ENCODE measurements at places on chromosomes 6 and 20.
A peak's percentile ranks its signal among the peaks of the same experiment; 100 is the strongest.

DNA sequence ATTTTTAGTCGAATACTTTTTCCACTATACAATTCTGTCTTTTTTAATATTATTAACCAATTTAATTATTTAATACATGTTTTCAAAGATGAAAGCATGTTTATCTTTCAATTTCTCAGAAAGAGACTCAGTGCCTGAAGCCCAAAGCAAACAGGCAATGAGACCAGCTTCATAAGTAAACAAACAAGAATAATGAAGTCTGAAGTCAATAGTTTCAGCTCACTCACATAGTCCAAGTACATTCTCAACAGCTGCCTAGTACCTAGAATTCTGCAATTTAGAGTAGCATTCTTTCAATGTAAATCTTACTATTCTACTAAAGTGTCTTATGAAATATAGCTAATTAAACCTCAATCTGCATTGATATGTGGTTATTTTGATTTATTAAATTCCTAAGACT is 626.5 kb upstream of the NRSN1 start:
- DNase-seq = no peak

DNA sequence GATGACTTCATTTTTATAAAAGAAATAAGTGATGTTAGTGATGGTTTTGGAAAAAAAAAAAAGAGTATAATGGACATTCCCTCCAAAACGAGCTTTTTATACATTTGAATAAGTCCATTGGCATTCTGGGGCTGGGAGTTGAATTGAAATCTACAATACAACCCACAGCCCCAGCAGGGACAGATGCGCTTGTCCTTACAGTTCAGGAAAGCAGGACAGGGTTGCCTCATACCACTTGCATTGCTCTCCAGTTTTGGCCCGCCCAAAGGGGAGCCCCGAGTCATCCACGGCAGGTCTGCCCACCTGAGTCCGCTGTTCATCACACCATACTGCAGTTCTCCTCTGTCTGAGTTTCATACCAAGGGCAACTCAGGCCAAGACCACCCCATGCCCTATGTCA is 46.2 kb downstream of the VAPB start:
- DNase-seq = no peak

GRCh38 chr6:44826025-44826676 is 438.6 kb downstream of the CDC5L start:
- DNase-seq = no peak

DNA sequence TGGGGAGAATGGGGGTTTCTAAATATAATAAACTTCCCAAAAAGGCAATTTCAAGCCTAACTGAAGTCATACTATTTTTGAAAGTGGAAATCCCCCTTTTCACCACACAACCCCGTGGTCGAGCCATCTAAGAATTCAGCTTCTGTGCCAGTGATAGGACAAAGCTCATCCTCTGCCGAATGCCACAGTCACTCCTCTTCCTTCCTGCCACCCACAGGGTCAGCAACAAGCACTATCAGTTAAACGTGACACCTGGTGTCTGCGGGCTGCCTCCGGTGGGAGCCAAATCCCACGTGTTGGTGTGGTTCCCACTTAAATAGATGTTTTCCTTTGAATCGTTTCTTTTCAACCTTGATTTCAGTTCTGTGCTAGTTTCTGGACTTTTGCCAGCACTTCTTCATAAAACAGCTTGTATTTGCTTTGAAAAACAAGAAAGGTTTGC is 60.7 kb downstream of the TNFAIP3 start:
- DNase-seq = no peak

GRCh38 chr6:82216549-82216948 is 31.0 kb downstream of the IBTK start:
- DNase-seq = no peak

DNA sequence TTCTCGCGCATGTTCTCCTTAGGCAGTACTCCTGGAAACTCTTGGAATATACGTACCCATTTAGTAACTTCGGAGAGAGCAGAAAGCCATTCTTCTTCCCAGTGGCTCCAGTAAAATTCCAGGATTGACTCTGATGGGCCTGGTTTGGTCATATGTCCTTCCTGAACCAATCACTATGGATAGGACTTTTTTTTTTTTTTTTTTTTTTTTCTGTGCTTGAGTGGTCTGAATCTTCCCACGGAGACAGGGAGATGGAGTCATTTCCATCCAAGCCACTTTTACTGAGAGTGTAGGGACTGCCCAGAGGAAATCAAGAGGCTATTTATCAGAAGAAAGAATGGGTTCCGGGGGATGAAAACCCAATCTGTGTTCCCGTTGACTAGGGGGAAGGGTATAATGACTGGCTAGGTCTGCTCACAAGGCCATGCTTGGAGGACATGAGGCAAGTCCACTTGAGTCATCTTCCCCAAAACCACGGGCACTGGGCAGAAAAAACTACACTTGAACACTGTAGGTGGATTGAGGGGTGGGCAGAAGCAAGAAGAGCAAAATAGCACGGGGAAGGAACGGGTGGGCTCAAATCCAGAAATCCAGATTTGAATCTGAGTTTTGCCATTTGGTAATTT is 35.4 kb upstream of the MRPS18A start:
- no peak for DNase-seq

GRCh38 chr20:35968930-35969329 is 540 bp downstream of the CNBD2 start:
- no peak for DNase-seq

DNA sequence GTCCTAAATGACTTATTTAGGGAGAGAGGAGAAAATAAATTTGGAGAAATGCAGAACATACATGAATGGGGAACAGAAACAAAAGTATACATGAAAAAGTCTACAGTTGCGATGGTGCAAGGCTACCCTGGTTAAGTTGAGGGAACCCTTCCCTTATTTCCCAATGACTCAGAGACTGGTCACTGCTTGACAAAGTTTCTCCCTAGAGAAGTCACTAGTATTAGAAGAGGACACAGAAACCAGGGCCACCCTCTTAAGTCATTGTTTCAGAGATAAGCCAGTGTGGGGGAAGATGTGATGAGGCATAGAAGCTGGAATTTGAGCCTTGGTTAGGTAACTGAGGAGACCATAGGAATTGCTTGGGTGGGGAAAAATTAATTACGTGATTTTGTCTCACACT is 24.4 kb upstream of the EDN1 start:
- DNase-seq = no peak

GRCh38 chr6:33170176-33171015 is 21.9 kb downstream of the COL11A2 start:
- no peak for DNase-seq

DNA sequence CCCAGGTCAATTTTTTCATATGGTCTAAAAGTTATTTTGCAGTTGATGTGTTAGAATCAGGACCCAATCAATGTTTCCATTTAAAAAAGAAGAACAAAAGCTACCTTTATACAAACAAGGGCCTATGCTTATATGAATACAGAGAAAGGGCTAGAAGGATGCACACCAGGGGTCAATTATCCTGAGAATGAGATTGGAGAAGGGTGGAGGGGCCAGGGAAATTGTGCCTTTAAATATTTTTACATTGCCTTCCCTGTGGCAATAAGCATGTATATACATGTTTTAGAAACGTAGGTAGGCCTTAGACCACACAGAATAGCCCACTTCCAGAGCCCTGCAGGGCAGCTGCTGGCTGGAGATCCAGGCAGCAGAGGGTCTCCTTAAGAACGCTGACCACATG is 12.7 kb downstream of the EXOC2 start:
- no peak for DNase-seq

DNA sequence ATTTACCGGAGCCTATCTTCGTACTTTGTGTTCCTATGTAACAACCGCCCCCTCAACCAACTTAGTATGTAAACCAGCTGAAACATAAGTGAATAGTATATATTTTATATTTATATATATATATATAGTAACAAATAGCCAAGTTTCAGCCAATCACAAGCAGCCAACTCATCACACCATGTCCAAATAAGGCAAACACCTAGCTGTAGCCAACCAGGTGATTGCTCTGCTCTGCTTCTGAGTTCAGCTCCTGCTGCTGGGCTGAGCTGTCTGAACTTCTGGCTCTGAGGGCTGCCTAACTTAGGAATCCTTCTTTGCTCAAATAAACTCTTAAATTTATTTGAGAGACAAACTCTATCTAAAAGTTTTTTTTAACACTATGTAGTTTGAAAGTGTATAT is 101.6 kb upstream of the SOX4 start:
- no peak for DNase-seq

DNA sequence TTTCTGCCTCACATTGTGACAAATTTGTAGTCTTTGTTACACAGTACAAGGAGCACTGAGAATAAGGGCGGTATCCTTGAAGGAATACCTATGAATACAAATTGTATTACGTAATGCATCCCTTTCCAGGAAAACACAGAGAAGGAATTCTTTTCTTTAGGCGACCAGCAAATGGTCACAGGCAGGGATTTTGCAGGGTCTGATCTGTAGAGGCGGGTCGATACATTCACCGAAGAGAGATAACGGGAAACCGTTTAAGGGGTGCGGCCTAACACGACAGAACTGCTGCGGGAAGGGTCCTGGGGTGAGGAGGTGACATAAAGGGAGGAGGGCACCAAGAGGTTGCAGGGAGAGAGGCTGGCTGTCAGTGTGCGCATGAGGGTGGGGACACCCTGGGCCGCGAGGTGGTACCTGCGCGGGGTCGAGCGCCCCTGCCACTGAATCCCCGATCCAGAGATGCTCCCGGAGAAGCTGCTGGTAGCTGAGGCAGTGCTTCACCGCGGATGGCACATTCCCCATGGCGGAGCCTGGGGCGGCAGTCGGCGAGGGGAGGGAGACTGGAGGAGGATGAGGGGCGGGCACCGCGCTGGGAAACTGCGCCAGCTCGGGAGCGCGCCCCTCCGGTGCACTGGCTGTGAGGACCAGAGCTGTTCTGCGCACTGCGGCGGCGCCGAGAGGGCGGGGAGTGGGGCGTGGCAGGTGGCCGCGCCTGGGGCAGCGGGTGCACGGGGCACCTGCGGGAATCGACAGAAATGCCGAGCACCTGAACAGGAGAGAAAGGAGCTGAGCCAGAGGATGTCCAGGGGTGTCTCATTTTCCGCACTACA is at the start of gene HMGCLL1:
Gene HMGCLL1, minus strand, starts transcription at position 656 of the 827 bp plus-strand sequence. Its CDS starts 137 bp downstream, at position 519.
- DNase-seq = no peak

GRCh38 chr20:24376311-24377099 is 92.9 kb upstream of the SYNDIG1 start:
- peak; percentile 64 for DNase-seq

DNA sequence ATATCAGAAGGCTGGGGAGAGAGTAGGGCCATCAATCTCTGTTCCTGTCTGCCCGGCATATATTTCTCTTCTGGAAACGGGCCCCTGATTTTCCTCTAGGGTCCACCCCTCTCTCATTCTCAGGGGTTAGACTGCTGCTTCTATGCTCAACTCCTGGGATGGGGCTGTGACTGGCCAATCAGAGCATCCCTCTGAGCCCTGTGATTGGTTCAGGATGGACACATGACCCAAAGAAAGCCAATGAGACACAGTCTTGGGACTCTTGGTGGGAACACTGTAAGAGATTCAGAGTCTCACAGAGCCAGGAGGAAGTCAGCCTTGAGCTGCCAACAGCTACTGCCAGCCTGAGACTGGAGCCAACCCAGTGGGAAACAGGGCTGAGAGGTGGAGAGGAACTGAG is 31.0 kb upstream of the KCNB1 start:
- no peak for DNase-seq

GRCh38 chr20:10111139-10111958 is 76.6 kb downstream of the ANKEF1 start:
- no peak for DNase-seq
